Bronchial smooth muscle cell (primary cell): ENCODE measurements at places on chromosomes 11 and 22. TPM values are rescaled to one million over a fixed set of nuclear protein-coding genes. Genes with fewer than 3 reads are reported as not detected.

The BTBD18 gene
- total RNA-seq, result not detected in 2 replicates

The C11orf97 gene
- total RNA-seq, result not detected in 2 replicates

The ACTN3 gene
- total RNA-seq, result 0.17 and 0.32 TPM in 2 replicates

The SLC5A4 gene
- not detected in 2 replicates for total RNA-seq
